ENCODE measurements at places on chromosomes 3 and 15. TPM values are rescaled to one million over a fixed set of nuclear protein-coding genes. Genes with fewer than 3 reads are reported as not detected.

The PLA2G4B gene
- total RNA-seq = 1.3 TPM

The SLC35G2 gene
- total RNA-seq = 17.3 TPM

The C2CD4A gene
- total RNA-seq = not detected

The CCDC14 gene
- 69.6 TPM for total RNA-seq

The CISH gene
- total RNA-seq = 0.86 TPM

The ST8SIA2 gene
- total RNA-seq = not detected

The FBLN2 gene
- total RNA-seq = 30.2 TPM

The CDCP1 gene
- total RNA-seq = 10.4 TPM

The SI gene
- not detected for total RNA-seq

The EMC7 gene
- total RNA-seq = 57.4 TPM

The NLGN1 gene
- total RNA-seq = 18.1 TPM

The CSTA gene
- not detected for total RNA-seq

The TNK2 gene
- 12.1 TPM for total RNA-seq

The KLHL25 gene
- 4.3 TPM for total RNA-seq

The NOX5 gene
- 0.64 TPM for total RNA-seq

The MGA gene
- total RNA-seq = 27.7 TPM

The CTXND1 gene
- total RNA-seq = not detected

The SRGAP3 gene
- 3.5 TPM for total RNA-seq

The MEF2A gene
- total RNA-seq = 28.1 TPM

The AZI2 gene
- total RNA-seq = 102 TPM

The GPR176 gene
- total RNA-seq = 120 TPM

The TTLL13 gene
- total RNA-seq = under 0.01 TPM

The ARPP21 gene
- not detected for total RNA-seq

The C3orf85 gene
- not detected for total RNA-seq

The INO80 gene
- total RNA-seq = 21.6 TPM

All from fibroblast of villous mesenchyme (primary cell).